ENCODE measurements at places on chromosomes 2 and 18.

DNA sequence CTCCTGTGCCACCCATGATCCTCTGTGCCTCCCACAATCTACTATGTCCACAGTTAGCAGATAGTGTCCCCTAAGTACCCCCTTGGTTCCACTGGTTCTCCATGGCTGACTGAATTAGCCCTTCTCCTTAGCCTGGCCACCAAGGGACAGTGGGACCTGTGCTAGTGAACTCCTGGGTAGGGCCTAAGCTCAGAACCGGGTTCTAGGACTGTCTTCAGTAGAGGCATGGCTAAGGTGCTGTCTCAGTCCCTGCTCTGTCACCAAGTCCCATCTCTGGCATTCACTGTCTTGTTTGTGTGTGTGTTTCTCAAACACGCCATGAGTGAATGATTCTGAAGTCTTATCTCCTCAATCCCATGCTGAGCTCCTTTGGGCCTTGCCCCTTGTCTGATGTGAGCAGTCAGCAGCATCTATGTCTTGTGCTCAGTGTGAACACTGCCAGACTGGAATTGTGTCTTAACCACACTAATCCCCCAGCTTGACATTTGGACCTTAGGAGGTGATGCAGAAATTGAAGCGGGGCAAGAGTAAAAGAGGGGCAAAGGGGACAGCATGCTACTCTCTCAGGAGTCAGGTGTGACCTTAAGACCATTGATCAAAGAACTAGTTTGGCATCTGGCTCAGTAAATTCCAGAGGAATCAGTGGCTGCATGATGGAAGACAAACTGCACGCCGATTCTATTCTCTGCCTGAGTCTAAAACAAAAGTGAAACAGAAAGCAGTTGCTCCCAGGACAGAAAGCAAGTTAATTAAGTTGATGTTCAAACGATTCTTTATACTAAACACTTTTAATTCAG is 190.5 kb downstream of the ALPK2 start:
- no peak for DNase-seq

GRCh38 chr2:96546321-96546720 is 9.8 kb downstream of the ARID5A start:
- no peak for DNase-seq

DNA sequence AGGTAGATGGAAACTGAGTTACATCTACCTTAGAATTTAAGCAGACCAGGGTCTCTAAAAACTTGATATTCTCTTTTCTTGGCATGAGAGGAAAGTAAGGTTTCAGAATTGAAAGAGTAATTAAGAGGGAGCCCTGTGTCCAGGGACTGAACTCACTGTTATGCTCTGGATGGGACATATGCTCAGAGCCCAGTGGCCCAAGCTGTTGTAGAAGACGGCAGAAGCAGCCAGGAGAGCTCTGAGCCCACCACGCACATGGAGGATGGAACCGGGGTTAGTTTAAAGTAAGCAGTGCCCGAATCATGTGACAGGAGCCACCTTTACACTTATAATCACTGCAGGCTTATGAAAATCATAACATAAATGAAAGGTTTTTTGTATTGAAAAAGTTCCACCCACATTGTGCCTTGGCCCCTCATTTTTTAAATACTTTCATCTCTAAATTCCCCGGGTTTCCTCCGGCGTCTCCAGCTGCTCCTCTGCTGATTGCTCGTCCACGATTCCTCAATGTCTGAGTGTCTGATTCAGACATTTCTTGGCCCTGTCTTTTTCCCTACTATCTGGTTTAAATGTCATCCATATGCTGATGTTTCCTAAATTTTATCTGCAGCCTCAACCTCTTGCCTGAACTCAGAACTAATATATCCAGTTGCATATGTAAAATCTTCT is 36.1 kb upstream of the SPTBN1 start:
- no peak for DNase-seq

DNA sequence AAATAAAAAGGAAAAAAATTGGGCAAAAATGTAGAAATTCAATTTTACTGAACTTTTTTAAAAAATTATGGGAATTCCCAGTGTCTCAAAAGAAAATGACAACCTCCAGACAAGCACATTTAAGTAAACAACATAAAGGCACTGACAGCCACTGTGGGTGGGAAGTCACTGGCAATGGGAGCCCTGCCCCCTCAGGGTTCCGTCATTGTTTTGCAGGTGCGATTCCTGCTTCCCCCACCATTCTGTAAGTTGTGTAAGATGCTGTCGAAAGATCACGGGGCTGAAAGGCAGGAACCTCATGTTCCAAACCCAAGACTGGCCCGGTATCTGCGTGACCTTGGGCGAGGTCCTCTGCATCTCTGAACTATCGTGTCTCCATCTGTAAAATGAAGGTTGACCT is 15.8 kb upstream of the ASPRV1 start:
- DNase-seq, result no peak

DNA sequence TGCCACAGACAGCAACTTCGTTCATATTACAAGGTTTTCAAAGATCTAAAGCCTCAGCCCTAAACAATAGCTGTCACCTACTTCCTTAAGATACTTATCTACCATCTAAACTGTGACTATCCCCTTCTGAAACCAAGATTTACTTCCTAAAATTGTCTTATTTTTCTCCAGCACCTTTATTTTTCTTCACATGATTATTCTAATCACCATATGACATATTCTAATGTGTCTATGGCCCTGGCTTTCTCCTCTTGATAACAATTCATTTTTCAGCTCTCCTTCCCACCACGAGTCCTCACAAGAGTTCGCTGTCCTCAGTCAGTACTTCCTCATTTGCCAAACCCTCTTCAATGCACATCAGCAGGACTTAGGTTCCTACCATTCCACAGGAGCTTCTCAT is 53.9 kb downstream of the RTTN start:
- no peak for DNase-seq

DNA sequence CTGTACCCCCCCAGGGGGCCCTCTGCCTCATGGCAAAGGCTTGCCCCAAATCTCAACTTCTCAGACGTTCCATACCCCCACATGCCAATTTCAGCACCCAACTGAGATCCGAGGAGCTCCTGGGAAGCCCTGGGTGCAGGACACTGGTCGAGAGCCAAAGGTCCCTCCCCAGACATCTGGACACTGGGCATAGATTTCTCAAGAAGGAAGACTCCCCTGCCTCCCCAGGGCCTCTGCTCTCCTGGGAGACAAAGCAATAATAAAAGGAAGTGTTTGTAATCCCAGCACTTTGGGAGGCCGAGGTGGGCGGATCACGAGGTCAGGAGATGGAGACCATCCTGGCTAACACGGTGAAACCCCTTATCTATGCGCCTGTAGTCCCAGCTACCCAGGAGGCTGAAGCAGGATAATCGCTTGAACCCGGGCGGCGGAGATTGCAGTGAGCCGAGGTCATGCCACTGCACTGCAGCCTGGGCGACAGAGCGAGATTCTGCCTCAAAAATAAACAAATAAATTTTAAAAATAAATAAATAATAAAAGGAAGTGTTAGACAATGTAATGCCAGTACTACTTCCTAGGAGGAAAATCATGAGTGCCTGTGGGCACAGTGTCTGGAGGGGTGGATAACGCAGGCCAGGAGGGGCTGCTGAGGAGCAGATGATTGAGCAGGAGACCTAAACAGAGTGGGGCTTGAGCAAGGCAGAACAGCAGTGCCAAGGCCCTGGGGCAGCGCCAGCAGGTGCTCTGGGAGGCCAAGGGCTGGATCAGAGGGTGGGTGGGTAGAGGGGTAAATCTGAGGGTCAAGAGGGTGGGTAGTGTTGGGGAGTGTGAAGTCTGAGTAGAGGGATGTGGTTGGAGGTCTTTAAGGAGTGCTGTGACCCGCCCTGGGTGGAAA is 4.0 kb downstream of the ALPP start:
- no peak for DNase-seq

- no peak for DNase-seq
Measured at GRCh38 chr2:238344035-238344434, 23.7 kb downstream of the TRAF3IP1 start.

GRCh38 chr18:8967573-8967972 is 134.9 kb upstream of the NDUFV2 start:
- no peak for DNase-seq

GRCh38 chr18:42001801-42002200 is 46.8 kb downstream of the PIK3C3 start:
- DNase-seq, result no peak

- DNase-seq, result no peak
Measured at GRCh38 chr2:142880279-142880678, 2.8 kb downstream of the KYNU start.

DNA sequence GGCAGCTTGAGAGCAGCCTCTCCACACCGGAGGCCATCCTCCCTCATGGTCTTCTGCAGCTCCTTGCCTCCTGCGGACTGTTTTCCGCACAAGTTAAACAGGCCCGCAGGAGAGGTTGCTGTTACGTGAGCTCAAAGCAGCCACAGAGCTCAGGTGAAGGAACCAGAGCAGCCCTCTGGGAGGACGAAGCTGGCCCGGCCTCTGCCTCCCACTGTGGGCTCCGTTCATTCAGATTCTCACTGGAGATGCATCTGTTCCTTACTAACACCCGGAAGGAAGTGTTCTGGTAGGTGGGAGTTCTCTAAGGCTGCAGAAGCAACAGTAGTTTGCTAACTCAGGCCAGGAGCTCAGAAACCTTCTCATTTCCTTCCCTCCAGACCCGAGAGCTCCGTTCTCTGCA is 10.9 kb downstream of the DIPK1C start:
- no peak for DNase-seq

DNA sequence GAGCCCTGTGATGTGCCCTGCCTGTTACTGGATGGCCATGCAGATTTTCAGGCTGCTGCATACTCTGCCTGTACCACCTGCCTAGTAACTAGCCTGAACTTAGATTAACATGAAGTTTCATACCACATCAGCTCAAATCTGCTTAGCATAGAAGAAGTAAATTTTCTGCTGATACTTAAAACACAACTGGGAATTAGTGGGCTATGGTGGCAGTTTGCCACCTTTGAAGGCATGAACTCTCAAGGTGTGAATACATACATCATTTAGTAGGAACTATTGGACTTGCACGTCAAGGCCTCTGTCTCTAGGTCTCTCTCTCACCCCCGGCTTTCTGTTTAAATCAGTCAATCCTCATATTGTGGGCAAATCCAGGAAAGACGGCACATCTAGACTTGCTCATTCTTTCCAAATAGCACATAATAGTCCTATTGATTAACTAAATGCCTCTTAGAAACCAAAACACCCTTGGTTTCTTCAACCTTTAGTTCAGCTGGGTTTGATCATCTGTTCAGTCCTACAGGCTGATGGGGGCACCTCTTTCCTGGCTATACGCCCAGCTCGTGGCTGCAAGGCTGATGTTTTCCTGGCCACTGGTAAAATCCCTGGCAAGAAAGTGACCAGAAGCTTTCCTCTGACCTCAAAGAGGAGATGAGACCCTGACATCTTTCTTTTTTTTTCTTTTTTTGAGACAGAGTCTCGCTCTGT is 58.4 kb downstream of the ALPK2 start:
- DNase-seq, result no peak

DNA sequence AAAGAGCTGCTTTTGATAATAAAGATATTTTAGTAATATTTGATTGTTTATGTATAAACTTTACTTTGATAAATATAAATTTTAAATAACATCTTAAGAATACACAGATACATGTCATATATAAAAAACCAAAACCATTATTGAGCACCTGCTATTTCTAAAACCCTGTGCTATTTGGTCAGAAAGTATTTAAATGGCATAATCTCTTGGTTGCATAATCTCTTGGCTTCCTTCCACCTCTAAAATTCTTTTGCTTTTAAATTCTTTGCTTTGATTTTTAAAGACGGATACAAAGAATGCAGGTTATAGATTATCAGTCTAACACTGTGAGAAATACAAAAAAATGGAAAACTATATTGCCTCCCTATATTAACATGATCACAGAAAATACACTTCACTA is 36.9 kb downstream of the ACMSD start:
- no peak for DNase-seq

All from GM13977 (cell line).